EL (cell line): ENCODE measurements at places on chromosomes 12 and 14.
A peak's percentile ranks its signal among the peaks of the same experiment; 100 is the strongest.

GRCh38 chr12:39622306-39622705, 2.7 kb upstream of the ABCD2 start:
- DNase-seq, result no peak

- DNase-seq, result no peak
These were observed 5.0 kb downstream of the KCNA1 start for GRCh38 chr12:4914720-4915119.

GRCh38 chr12:107400686-107401447, 284.7 kb upstream of the PWP1 start:
- DNase-seq, result peak; percentile 28

GRCh38 chr12:127145929-127146789, 1120.8 kb upstream of the TMEM132C start:
- peak; percentile 82 for DNase-seq

GRCh38 chr12:70982286-70982685, 61.7 kb upstream of the PTPRR start:
- no peak for DNase-seq

GRCh38 chr14:94659256-94659655, 47.1 kb downstream of the SERPINA3 start:
- no peak for DNase-seq

DNA sequence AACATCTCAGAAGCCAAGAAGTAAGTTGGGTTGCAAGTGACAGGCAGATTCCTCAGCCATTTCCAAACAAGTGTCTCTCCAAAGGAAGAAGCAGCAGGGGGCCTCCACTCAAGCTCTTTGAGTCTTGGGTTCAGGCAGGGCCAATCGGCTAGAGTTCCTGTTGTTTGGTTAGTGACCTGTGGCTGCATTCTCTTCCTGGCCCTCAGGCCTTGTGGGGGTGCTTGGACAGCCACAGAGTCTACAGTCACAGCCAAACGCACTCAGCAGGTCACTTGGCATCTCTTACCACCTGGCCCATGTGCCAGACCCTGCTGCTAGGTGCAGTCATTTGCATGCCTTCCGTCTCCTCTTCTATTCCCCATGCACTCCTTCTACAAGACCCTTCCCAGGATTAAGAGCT, 353.9 kb downstream of the GRIN2B start:
- DNase-seq, result no peak

- DNase-seq, result peak; percentile 62
These were observed 33.3 kb upstream of the GCH1 start for GRCh38 chr14:54935958-54936357.
